D721Med (cell line): ENCODE measurements at places on chromosomes 6 and 20.

GRCh38 chr6:34684919-34685318 lies 11.6 kb downstream of the ILRUN start:
- DNase-seq = no peak

DNA sequence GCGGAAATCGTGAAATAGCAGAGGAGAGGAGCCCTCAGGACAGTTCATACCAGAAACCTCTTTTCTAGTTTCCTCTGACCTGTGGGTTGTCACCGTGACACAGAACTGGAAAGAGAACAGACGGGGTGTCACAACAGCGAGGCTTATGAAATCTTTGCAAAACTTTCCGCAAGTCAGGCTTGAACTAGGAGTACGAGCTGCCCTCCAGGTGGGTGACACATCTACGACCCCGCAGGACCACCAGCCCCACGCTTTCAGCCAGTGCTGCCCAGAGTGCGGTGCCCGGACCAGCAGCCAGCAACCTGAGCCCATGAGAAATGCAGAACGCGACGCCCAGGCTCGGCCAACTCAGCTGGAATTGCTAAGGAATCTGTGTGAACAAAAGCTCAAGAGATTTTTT lies 30.8 kb downstream of the WRNIP1 start:
- no peak for DNase-seq

DNA sequence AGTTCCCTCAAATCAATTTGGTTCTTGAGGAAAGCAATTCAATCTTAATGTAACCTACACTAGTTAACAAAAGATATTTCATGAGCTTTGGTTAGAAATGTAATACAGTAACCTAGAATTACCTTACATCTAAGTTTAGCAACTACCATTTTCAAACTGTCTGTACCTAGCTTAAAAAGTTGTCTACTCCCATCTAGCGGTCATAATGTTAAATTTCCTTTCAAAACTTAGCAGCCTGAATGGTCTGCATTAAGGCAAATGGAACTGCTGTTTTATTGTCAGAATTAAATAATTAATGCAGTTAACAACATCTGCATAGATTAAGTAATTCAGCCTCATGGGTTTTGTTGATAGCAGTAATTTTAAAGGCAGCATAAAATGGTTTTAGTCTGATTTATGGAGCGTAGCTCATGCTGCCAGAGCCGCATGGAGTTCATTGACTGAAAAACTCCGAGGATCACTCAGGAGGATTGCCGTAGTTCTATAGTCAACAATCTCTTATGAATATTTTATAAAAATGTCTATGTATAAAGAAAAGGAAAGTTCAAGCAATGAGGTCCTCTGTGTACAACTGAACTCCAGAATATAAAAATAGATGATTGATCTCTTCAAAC lies 485.4 kb upstream of the MANEA start:
- no peak for DNase-seq

DNA sequence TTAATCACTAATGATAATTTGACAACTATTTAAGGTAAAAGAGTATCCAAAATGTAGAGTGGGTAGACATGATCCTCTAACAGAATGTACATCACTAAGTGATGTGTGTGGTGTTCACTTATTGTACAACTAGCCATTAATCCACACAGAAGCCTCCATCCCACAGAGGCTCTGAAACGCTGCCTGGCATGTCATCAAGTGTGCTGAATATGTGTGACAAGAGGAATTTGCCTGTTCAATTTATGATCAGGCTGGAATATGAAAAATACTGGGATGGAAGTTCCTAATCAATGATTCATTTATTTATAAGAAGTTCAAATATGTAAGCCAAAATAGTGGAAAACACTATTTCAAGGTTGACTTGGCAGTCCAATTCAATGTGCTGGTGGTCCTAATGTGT lies 72.4 kb downstream of the BACH2 start:
- no peak for DNase-seq

DNA sequence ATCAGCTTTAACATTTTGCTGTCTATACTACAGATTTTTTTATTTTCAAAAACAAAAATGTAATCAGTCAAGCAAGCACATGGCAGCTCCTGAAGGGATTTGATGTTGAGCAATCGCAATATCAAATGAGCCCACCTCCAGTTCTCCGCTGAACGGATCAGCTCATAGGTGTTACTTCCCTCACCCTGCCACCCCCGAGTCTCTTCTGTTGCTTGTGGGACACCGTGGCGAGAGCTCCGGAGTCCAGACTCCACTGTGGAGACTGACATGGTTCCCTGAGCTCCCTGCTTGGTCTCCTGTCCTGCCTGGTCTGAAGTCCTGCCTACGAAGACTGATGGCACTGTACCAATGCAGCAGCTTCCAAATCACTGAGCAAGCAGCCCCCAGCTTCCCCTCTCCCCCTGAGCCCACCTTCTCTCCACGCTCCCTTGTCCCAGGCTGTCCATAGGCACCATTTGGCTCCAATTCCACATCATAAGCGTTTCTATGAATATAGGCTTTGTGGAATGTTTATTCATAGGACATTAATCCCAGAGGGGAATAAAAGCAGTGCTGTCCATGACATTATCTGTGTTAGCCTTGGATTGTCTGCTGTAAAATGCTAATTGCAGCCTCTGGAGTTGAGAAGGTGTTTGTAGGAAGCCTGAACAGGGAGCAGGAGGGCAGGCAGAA lies 162.2 kb downstream of the LY86 start:
- DNase-seq = no peak

GRCh38 chr20:18694071-18694470 lies 106.2 kb downstream of the DTD1 start:
- no peak for DNase-seq

DNA sequence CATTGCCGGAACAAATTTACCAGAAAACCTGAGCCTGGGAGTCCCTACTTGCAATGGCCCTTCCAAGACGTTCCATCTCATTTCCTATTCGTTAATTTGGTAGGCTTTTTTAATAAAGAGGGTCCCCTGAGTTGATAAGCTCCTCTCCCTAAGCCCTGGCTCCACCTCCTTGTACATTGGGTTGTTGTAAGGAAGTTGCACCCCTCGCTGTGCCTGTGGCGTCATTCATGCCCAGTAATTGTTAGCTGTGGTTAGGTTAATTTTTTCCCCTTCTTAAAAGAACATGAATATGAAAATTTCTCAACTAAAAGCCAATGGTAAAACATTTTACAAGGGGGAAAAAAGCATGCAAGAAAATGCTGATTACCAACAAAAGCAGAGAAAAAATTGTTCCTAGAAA lies 91.9 kb downstream of the SLC24A3 start:
- DNase-seq = no peak

DNA sequence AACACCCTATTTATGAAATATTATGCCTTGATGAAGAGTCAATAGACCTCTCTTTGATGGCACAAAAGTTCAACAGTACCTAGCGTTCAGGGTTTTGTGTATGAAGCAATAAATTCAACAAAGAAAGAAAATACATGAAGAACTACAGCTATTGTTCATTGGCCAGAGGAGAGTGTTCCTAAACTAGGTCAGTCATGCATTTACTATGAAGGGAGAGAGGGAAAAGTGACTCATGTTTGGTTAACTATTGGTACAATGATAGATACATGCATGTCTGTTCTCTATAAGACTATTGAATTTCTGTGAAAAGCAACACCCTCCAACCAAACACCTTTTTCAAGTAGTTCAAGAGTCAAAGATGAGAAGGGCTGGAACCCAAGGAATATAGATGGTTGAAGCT lies 50.7 kb downstream of the CLIC5 start:
- DNase-seq = no peak

GRCh38 chr6:48825501-48826151 lies 637.4 kb downstream of the MMUT start:
- no peak for DNase-seq

- DNase-seq = no peak
Measured at GRCh38 chr20:61924211-61924857, 141.3 kb downstream of the TAF4 start.

DNA sequence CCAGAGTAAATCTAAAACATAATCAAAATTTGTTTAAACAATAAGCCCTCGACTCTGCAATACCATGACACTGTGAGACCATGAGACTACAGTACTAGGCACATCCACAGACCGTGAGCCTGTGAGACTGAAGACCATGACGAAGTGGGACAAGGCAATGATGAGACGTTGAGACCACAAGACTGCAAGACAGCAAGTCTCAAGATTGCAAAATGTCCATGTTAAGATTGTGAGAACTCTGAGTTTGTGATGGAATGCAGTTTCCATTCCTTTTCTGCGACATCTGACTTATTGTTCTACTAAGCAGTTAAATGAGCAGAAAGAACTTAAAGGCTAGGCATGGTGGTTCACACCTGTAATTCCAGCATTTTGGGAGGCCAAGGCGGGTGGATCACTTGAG lies 102.1 kb upstream of the PHACTR1 start:
- no peak for DNase-seq

GRCh38 chr20:35514371-35514932 lies 15.0 kb downstream of the C20orf173 start:
- DNase-seq = no peak

DNA sequence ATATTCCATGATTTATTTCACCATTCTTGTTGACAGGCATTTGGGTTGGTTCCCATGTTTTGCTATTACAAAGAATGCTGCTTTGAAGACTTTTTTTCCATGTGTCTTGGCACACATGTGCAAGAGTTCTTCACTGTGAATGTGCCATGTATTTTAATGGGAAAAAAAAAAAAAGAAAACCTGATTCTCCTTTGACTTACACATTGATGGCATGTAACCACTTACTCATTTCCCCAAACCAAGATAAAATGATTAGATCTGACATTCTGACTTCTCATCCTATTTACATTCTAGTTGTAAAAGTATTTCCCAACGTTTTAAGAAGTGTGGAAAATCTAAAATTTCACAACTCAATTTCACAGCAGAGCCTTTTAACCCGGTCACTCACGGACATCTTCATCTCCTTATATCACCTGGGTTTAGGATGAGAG lies 4.4 kb downstream of the CAP2 start:
- DNase-seq = no peak

DNA sequence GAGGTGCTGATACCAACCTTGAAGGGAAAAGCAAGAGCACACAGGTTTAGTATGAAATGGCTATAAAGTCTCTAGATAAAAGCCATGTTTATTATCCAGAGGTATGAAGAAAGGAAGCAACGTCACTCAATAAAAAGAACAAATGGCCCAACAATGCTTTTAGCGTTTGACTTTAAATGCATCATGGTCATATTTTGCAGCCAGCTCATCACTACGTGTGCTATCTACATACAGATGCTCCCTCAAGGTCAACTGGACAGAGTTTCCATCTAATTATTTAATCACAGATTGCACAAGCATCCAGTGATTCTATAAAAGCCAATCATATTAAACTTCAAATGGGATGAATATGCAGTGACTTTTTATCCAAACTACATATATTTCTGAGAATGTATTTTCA lies 127.6 kb upstream of the SYNDIG1 start:
- DNase-seq = no peak

GRCh38 chr6:42197555-42198362 lies 3.0 kb upstream of the GUCA1B start:
- peak; percentile 55 for DNase-seq

DNA sequence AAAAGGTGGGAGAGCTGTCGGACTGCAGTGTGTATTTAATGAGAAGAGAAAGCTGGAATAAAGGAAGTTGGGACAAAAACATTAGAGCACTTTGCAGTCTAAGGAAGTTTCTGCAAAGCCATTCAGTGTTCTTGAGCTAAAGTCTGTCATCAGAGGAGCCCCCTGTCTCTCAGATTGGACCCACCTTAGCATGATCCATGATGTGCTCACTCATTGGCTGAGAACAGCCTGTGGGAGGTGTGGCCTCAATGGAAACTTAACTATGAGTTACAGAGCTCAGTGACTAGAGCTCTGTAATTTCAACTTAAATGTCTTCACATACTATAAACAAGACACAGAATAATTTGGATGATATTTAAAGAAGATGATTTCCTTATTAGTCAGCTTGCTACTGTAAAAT lies 437.0 kb downstream of the BTBD3 start:
- DNase-seq = no peak

GRCh38 chr6:107780226-107780625 lies 43.9 kb downstream of the SCML4 start:
- DNase-seq = no peak

- DNase-seq = no peak
Measured at GRCh38 chr6:11764250-11764604, 14.4 kb downstream of the ADTRP start.

GRCh38 chr6:81451787-81452186 lies 300.7 kb downstream of the TENT5A start:
- no peak for DNase-seq

- DNase-seq = no peak
Measured at GRCh38 chr6:91667596-91667995, 1080.7 kb upstream of the MAP3K7 start.

- DNase-seq = no peak
Measured at GRCh38 chr6:37174515-37175331, 4.8 kb downstream of the PIM1 start.

GRCh38 chr6:72418495-72418894 lies 203.4 kb upstream of the KCNQ5 start:
- DNase-seq = no peak

DNA sequence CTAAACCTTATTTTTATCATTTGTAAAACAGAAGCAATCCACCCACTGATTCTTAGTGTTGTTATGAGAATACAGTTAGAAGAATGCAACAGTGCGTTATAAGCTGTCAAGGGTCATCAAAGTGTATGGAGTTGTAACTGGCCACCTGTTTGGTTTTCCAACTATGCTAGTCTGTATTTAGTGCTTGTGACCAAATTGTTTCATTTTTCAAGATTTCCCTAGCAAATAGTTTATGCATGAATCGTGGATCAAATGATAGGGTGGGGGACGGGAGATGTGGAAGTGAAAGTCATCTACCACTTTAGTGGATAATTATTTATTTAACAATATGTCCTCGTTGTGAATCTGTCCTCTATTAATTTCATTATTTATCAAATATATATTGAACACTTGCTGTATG lies 175.4 kb upstream of the HDDC2 start:
- DNase-seq = no peak

GRCh38 chr6:157597461-157598312 lies 216.7 kb downstream of the ZDHHC14 start:
- DNase-seq = no peak

GRCh38 chr20:51802170-51802751 lies at the start of gene SALL4:
TSS of gene SALL4 (minus strand) at chr20:51802521. CDS start at chr20:51802408, 113 bp downstream.
- no peak for DNase-seq

GRCh38 chr6:124964764-124965105 lies 2.5 kb downstream of the RNF217 start:
- no peak for DNase-seq

DNA sequence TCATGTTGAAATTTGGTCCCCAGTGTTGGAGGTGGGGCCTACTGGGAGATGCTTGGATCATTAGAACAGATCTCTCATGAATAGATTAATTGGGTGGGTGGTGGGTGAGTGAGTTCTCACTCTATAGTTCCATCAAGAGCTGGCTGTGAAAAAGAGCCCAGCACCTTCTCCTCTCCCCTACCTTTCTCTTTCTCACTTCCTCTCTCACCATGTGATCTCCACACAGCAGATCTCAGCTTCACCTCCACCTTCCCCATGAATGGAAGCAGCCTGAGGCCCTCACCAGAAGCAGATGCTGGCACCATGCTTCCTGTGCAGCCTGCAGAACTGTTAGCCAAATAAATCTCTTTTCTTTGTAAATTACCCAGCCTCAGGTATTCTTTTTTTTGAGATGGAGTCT lies 12.9 kb upstream of the GMNN start:
- no peak for DNase-seq
